ENCODE measurements at places on chromosomes 2 and 18.

DNA sequence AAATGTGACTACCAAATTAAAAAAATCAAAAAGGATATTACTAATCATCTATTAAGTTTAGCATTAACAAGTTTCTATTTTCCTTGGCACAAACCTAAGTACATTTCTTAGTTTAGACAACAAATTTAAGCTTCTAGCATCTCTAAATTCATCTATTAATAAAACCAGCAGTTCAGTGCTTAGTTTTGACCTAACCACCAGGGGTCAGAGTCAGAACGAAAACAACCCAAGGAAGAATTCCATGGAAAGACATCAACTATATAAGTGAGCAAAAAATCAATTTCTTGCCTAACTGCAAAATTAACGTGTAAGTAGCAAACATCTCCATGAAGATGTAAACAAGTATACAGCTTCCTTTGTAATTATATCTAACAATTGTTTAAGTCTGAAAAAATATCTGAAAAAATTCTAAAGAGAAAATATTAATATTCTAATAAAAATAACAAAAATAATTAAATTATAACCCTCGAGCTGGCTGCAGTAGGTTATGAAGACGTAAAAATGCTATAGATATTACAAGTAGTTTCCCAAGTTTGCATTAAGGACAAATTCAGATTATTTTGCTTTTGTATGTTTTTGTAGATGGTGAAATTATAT is 83.7 kb downstream of the CERKL start:
- DNase-seq: no peak

DNA sequence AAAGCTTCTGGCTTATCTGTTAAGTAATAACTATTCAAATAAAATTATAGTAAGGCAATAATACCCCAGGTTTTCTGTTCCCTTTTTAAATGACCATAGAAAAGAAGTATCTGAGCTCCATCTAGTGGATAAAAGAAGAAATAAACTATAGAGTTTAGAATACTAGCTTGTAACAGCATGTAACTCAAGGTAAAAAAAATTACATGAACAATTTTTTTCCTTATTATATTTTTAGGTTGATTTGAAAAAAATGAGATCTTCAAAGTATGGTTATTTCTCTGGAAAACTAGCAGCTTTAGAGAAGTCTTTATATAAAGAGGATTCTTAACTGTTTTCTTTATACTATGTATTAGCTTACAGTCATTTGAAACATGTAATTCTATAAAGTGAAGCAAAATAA is 58.1 kb downstream of the NCKAP1 start:
- peak; percentile 39 for DNase-seq

DNA sequence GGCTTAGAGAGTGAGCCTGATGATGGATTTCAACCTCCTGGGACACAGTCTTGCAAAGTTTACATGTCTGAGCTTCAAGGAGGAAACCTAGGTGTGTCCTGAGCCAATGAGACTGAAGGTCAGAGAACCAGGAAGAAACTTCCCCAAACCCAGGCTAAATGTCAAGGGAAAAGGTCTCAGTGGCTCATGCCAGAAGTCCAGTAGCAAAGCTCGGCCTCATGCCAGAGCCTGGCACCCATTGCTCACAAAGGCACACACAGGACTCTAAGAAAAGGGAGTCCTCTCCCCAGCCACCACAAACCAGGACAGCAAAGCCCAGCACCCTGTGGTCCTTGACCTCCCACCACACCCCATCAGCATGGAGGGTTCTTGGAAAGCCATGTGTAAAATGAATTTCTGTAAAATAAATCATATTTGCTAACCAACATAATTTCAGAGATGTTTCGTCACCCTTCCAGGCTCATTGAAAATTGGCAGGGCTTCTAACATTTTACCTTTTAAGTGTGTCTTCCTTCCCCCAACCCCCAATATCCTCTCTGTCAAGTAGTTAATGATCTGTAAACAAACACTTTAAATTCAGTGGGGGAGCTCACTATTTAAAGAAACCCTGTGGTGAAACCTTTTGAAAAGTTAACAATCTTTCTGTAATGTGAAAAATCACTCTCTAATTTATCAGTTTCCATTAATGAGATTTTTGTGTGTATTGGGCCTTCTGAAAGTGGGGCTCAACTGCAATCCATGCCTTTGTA is 77.1 kb downstream of the BCL11A start:
- DNase-seq: no peak

DNA sequence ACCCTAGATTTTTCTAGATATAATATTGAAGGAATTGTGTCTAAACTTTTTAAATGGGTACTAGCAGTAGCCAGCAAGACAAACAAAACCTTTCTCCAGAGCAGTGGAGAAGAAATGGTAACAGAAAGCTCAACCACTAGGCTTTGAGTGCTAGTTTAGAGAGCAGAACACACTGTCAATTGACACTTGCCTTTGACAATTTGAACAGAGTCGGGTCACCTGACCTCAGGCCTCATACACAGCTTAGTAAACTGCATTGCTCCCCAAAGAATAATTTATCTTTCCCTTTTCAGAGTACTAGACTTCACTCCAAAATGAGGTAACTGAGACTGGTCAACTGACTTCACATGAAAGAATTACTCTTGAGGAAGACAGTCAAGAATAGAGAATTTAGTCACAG is 48.6 kb downstream of the FIGN start:
- DNase-seq: no peak

DNA sequence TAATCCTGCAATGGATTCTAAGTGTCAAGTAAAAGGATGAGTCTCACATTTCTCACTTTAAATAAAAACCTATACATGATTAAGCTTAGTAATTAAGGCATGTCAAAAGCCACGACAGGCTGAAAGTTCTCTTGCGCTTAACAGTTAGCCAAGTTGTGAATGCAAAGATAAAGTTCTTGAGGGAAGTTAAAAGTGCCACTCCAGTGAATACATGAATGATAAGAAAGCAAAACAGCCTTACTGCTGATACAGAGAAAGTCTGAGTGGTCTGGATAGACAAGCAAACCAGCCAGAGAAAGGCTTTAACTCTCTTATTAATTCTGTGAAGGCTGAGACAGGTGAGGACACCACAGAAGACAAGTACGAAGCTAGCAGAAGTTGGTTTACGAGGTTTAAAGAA is 12.7 kb downstream of the THOC1 start:
- no peak for DNase-seq

All from GM10248 (cell line).